ENCODE measurements at places on chromosomes 6 and 20. TPM values are rescaled to one million over a fixed set of nuclear protein-coding genes. Genes with fewer than 3 reads are reported as not detected.

DNA sequence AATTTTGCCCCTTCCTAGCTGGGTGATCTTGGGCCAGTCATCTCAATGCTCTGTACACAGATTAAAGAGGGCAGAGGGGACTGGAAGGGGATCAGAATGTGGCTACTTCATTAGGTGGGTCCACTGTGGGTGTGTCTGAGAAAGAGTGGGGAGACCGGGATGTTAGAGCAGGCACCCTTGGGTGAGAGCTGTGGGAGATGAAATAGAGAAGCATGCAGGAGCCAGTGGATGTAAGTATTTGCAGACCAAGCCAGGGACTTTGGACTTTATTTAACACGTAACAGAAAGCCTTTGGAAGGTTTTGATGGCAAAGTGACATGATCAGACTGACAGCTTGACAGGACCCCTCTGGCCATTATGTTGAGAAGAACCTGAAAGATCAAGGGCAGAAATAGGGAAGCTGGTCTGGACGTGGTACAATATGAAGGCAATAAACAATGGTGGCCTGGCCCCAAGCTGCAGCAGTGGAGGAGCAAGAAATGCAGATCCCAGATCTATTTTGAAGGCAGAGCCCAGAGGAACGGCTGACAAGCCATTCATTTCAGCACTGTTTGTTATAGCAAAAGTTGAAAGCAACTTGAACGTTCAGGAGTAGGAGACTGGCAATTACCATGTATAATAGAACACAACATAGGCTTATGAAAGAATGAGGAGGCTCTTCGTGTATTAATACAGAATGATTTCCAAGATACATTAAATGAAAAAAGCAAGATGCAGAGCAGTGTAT lies 82.5 kb upstream of the ZNFX1 start:
- no peak for DNase-seq

The TREML2 gene
- not detected for total RNA-seq

DNA sequence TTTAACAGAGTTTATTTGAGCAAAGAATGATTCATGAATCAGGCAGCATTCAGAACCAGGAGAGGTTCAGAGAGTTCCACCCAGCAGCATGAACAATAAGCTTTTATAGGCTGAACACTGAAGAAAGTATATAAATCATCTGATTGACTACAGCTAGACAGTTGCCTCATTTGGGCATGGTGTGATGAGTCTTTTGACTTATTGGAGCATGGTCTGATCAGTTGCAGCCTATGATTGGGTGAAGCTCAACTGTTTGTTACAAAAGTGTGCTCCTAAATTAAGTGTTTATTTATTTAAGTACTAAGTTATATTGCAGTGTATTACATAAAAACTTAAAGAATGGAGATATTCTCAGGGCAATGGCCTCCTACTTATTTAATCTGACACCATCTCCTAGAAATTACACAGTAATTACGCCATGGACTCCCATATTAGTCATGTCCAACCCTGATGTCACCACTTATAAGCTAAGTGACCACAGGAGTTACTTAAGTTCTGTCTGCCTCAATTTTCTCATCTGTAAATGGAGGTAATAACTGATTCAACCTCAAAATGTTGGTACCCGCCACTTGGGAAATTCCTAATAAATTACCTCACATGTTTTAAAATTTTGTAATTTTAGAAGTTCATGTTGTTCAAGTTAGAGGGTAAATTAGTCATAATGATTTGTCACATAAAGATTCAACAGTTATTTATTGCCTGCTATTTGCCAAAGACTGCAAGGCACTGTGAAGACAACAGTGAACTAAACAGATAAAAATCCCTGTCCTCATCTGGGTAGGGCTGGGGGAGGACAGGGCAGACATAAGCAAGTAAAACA lies 15.2 kb upstream of the ROS1 start:
- DNase-seq: no peak

The TSBP1 gene
- total RNA-seq: 0.45 TPM
